ENCODE measurements at places on chromosomes 5 and 9. TPM values are rescaled to one million over a fixed set of nuclear protein-coding genes. Genes with fewer than 3 reads are reported as not detected.

DNA sequence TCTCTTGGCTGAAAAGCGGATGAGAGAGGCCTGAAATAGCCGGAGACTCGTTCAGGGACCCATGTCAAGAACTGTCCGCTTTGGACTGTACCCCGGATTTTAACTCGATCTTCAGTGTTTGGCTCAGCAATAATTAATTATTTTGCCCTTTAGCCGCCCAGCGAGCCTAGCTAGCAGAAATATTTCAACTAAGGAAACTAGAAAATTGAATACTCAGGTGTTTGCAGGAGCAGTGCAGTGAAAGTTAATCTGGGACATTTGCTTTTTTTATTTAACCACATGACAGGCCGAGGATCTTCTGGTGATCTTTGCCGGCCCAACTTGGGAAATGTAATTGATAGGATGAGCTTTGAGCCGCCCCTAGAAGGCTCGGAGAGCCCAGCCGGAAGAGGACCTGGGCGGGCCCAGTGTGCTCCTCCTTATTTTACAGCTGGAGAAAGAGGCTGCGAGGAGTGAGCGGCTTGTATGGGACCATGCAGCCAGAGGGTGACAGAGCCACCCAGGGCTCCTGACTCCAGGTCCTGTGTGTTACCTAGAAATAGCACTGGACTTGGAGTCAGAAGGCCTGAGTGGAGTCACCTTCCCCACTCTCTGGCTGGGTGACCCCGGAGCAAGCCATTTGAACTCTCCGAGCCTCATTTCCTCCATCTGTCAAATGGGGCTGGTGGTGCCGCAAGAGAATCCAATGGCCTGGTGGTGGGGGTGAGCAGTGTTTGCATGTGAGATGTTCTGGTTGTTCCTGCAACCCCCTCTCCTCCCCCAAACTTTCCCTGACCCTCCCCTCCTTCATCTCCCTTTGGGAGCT lies 2.4 kb downstream of the PPARGC1B start:
- no peak for DNase-seq

- no peak for DNase-seq
Measured at GRCh38 chr9:121853617-121854395, 202.4 kb downstream of the DAB2IP start.

DNA sequence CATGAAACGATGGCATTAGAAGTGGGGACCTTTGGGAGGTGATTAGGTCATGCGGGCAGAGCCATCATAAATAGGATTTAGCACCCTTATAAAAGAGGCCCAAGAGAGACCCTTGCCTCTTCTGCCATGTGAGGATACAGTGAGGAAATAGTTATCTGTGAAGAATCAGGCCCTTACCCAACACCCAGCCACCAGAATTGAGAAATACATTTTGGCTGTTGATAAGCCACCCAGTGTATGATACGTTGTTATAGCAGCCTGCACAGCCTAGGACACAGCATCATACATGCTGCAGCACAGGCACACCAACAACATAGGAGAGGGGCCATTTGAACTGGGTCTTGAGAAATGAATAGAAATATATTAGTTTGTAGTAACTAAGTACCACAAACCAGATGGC lies 8.0 kb upstream of the MAMDC2 start:
- no peak for DNase-seq

- no peak for DNase-seq
Measured at GRCh38 chr5:65186646-65187227, 295.0 kb downstream of the ADAMTS6 start.

DNA sequence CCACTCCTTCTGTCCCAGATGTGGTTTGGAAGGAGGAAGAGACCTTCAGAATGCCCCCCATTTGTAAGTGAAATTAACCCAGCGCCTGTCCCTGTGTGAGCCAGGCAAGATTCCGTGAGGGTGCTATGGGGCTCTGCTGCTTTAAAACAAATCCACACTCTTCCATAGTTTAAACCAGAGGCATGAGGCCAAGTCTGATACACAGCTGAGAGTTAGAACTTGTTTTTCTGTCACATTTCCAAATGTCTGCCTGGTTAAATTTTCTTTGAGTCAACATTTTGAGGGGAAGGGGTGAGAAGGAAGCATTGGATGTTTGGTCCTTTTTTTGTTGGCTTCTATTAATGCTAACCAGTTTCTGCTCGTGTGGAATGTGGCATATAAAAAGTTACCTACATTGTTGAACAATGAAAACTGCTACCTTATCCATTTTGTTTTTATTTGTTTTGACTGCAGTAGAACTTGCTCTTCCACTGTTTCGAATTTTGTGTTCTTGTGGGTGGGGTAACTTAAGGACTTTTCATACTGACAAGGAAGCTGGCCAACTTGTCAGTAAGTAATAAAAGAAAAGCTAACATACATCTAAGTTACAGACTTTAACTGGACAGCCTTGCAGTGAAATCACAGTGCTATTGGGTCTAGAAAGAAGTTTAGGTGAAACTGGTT lies 12.9 kb downstream of the RGMB start:
- no peak for DNase-seq

DNA sequence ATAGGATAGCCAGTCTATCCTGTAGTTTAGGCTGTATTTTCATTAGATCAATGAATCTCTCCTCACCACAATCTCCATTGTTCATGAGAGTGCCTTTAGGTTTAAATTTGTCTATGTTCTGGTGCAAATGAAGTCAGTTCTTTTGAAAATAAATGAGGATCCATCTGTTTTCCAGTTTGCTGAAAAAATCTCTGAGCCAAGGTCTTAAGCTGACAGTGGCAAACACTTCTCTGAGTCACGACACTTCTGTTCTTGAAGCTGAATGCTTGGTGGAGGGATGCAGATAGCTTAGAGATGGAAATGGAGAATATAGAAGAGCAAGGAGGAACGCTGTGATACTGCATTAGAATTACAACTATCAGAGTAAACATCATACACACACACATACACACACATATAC lies 34.9 kb downstream of the DMRTA1 start:
- no peak for DNase-seq

- DNase-seq, result peak; percentile 87
Measured at GRCh38 chr5:95842854-95843544, 20.5 kb upstream of the GLRX start.

DNA sequence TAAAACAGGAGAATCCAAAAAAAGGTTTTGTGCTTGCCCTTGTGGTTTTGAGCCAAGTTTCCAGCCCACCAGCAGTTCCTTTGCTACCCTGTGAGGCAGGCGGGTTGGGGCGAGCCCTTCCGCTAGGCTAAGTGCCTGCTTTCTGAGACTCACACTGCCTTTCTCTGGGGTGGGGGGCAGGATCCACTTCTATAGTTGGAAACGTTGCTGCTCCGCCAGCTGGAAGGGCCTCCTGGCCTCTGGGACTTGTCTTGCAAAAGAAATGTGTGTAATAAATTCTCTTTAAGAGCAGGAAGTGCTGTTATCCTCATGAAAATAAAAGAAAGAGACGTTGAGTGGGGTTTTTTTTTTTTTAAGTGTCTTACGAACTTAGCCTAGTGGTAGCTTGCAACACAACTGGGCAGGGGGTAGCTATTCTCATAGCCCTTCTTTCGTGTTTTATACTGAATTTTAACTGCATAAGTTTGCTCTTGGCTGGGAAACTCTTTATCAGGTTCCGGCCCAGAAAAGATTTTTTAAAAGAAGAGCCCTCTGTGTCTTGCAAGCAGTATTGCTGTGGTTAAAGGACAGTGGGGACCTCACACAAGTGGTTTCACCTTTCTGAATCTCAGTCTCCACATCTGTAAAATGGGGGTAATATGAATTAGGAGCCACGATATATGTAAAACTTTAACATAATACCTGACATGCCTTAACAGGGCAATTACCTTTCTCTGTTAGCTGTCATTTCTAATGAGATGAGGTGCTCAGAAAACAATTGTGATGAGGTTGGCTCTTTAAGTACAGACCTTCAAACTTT lies 19.8 kb downstream of the JADE2 start:
- peak; percentile 90 for DNase-seq

GRCh38 chr5:73544429-73545402 lies 20.7 kb downstream of the ANKRA2 start:
- DNase-seq, result no peak

DNA sequence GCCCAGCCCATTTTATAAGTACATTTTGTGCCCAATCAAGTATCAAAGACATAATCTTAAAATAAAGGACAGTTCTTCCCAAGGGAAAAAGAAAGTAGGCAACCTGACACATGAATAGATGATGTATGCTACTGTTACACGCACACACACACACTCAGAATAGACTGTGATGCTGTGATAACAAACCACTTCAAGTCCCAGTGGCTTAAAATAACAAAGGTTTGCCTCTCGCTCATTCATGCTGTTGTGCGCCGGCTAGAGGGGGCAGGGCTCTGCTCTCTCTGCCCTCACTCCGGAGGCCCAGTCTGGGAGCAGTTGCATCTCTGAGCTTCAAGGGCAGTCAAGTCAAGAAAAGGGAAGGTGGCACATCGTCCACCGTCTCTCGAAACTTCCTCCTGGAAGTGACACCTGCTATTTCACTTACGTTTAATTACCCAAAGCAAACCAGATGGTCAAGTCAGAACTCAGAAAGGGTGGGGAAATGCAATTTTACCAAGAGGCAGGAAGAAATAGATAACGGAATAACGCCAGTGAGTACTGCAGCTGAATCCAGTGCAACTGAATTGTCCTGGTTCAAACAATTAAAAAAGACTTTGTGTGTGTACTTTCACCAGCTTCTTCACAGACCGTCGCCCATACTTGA lies 43.3 kb downstream of the ANKRD33B start:
- no peak for DNase-seq

DNA sequence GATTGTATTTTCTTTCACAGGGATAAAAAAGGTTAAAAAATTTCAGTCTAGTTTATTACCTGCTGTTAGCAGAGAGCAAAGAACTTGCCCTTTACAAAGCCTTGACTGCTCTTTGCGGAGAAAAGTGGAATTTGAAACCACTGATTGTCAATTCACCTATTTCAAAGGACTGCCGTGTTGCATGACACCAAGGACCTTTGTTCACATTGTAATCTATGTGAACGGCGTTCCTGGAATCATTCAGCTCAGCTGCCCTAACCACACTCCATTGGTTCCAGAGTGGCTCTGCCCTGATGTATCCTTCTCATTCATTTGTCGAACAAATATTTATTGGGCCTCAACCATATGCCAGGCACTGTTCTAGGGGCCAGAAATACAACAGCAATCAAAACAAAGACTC lies 377.5 kb upstream of the RFX3 start:
- DNase-seq, result no peak

DNA sequence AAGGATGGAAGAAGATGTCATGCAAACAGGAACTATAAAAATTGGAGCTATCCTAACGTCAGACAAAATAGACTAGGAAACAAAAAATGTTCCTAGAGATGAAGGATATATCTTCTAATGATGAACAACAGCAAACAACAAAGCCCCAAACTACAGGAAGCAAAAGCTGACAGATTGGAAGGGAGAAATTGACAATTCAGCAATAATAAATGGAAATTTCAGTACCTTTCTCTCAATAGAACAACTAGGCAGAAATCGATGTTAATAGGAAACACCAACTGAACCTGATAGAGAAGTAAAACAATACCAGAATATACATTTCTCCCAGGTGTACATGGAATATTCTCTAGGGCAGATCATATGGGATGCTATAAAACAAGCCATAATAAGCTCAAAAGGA lies 7.6 kb downstream of the SCGB3A1 start:
- no peak for DNase-seq

- DNase-seq, result no peak
Measured at GRCh38 chr9:91320299-91320698, 41.4 kb downstream of the AUH start.

The DMRT2 gene
- not detected for total RNA-seq

The SLC25A2 gene
- 1.1 TPM for total RNA-seq

The PNPLA7 gene
- total RNA-seq, result 10.3 TPM

The PRRX2 gene
- 68.8 TPM for total RNA-seq

The CNTNAP3B gene
- 25.9 TPM for total RNA-seq

The MAMDC2 gene
- 5.9 TPM for total RNA-seq

The VDAC1 gene
- 92.4 TPM for total RNA-seq

The IL9 gene
- total RNA-seq, result not detected

The PCDHGA6 gene
- 8.8 TPM for total RNA-seq

The RNF183 gene
- total RNA-seq, result not detected

The TMEM252 gene
- not detected for total RNA-seq

The GPR21 gene
- total RNA-seq, result 8.8 TPM

Data from aorta (tissue), 5 donors.